Hypothalamus (tissue), 51 donors: ENCODE measurements at places on chromosomes 16 and 17.

DNA sequence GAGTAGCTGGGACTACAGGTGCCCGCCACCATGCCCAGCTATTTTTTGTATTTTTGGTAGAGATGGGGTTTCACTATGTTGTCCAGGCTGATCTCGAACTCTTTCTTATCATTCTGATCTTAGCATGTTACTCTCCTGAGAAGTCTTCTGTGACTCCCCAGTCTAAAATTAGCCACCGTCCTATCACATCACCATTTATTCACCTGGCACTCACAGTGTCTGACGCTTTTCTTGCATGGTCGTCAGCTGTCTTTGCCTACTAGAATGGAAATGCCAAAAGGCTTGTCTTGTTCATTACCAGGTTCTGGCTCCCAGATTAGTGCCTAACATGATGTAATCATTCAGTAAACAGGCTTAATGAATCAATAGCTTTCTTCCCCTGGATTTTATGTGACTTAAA, 23.8 kb downstream of the TOM1L1 start:
- DNase-seq: no peak

GRCh38 chr16:70151941-70152509, 21.6 kb upstream of the CLEC18C start:
- DNase-seq: no peak

GRCh38 chr16:69019811-69020210, 85.6 kb upstream of the HAS3 start:
- no peak for DNase-seq

GRCh38 chr17:8076502-8077266, 10.8 kb downstream of the ALOX12B start:
- no peak for DNase-seq

- DNase-seq: peak; percentile 50
These were observed 528 bp downstream of the PER1 start for GRCh38 chr17:8151641-8152111.

GRCh38 chr16:68436581-68436980, 11.7 kb downstream of the SMPD3 start:
- DNase-seq: no peak

- no peak for DNase-seq
These were observed 55.2 kb upstream of the GOT2 start for GRCh38 chr16:58789351-58789750.

DNA sequence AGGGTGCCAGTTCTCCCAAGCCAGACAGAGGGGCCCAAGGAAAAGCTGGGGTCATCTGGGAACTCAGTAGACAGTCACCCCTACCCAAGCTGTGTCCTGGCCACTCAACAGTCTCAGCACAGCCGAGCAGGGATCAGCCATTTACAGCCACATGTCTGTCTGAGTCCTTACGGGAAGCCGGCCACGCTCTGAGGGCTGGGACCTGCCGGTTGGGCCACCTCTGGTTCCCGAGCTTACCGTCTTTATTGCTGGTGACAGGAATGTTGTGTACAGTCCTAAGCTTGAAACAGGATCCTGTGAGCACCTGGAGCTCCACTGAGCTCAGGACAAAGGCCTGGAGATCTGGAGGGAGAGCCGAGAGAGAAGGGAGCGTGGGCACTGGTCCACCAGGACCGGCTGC, 59.8 kb downstream of the TIMM22 start:
- no peak for DNase-seq
